ENCODE measurements at places on chromosomes 7 and 10. TPM values are rescaled to one million over a fixed set of nuclear protein-coding genes. Genes with fewer than 3 reads are reported as not detected.

DNA sequence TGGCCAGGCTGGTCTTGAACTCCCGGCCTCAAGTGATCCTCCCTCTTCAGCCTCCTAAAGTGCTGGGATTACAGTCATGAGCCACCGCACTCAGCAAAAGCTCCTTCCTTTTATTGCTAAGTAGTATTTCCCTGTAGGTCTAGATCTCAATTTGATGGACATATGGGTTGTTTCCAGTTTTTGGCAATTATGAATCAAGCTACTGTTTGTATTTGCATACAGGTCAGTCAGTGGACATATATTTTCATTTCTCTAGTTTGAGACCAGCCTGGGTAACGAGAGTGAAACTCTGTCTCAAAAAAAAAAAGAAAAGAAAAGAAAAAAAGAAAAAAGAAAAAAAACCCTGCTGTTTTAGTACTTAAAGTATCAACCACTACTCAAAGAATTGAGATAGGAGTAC lies 6.4 kb upstream of the PRKRIP1 start:
- H3K4me1 ChIP-seq, result peaks cover 14% of the 10 kb centered on the region
- no peak overlapping the region for H3K4me3 ChIP-seq
- DNase-seq, result no peak
- H3K27me3 ChIP-seq, result no peaks in the 10 kb centered on the region
- H3K27ac ChIP-seq, result no peak overlapping the region
- peaks cover 20% of the 10 kb centered on the region for H3K36me3 ChIP-seq

- no peaks in the 10 kb centered on the region for H3K36me3 ChIP-seq
- no peak for DNase-seq
- no peak overlapping the region for H3K4me3 ChIP-seq
These were observed 212.2 kb upstream of the NRG3 start for GRCh38 chr10:81662837-81663236.

- H3K27me3 ChIP-seq, result no peaks in the 10 kb centered on the region
- no peak overlapping the region for H3K4me3 ChIP-seq
- H3K4me1 ChIP-seq, result peaks cover 10% of the 10 kb centered on the region
- DNase-seq, result no peak
- H3K27ac ChIP-seq, result no peak overlapping the region
These were observed 223.6 kb downstream of the MDFIC start for GRCh38 chr7:115145512-115145911.

- H3K36me3 ChIP-seq, result no peaks in the 10 kb centered on the region
- no peak overlapping the region for H3K27ac ChIP-seq
- H3K4me1 ChIP-seq, result no peaks in the 10 kb centered on the region
- no peaks in the 10 kb centered on the region for H3K27me3 ChIP-seq
- no peak overlapping the region for H3K4me3 ChIP-seq
These were observed 35.1 kb downstream of the BRAF start for GRCh38 chr7:140889645-140890044.

GRCh38 chr7:93890464-93891068 lies at the start of gene TFPI2:
Gene TFPI2 (minus strand): TSS chr7:93890753. CDS start chr7:93890678, 75 bp downstream.
- no peak within 1 kb of the TSS for H3K27ac ChIP-seq
- DNase-seq, result no peak
- no peak within 1 kb of the TSS for H3K4me3 ChIP-seq
- H3K4me1 ChIP-seq, result no peaks in the 10 kb centered on the region

GRCh38 chr7:27994639-27995038 lies 186.0 kb downstream of the JAZF1 start:
- H3K27me3 ChIP-seq, result no peaks in the 10 kb centered on the region
- H3K36me3 ChIP-seq, result no peaks in the 10 kb centered on the region
- no peak for DNase-seq
- no peak overlapping the region for H3K4me3 ChIP-seq
- peaks cover 10% of the 10 kb centered on the region for H3K4me1 ChIP-seq

GRCh38 chr10:48480397-48481374 lies 124.2 kb downstream of the ARHGAP22 start:
- no peak overlapping the region for H3K4me3 ChIP-seq
- H3K27ac ChIP-seq, result no peak overlapping the region
- no peaks in the 10 kb centered on the region for H3K36me3 ChIP-seq
- H3K4me1 ChIP-seq, result no peaks in the 10 kb centered on the region
- DNase-seq, result no peak

Gene PKD2L1
- total RNA-seq, result 0.17 TPM

Gene LRRTM3
- not detected for total RNA-seq

Gene EPC1
- 20.1 TPM for total RNA-seq
